ENCODE measurements at places on chromosomes 1 and 21.

DNA sequence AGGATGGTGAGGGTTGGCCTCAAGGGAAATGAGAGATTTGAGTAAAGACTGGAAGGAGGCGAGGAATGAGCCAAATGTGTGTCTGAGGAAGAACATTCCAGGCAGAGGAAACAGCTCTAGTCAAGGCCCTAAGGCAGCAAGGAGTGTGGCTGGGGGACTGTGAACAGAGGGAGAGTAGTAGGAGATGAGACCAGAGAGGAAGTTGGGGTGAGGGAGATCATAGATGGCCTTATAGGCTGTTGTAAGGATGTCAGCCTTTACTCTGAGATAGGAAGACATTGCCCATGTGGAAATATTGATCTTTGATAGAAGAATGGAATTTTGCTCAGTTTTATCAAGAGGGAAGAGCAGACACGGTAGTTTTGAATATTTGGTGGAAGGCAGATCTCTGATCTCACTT lies 55.2 kb upstream of the ARTN start:
- no peak for DNase-seq

GRCh38 chr1:171141688-171142415 lies 43.2 kb upstream of the FMO2 start:
- DNase-seq = no peak

GRCh38 chr21:31289702-31290101 lies 54.4 kb downstream of the TIAM1 start:
- no peak for DNase-seq

GRCh38 chr1:175936736-175937135 lies 193.3 kb upstream of the TNR start:
- no peak for DNase-seq

DNA sequence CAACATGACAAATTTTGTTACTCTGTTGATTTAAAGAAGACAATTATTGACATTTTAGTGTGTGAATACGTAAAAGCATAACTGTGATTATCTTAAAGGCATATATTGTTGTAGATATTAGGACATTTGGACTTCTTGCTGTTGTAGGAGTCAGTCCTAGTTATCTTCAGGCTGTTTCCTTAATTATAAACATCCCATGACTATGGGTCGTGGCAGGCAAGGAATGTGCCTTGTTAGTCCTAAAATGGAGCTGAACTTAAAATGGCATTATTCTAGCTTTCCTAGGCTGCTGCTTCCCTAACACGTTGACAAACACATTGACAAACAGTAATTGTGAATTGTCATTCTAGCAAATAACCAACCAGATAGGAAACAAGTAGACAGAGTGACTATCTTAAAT lies 4.4 kb upstream of the MPZL1 start:
- no peak for DNase-seq

- peak; percentile 62 for DNase-seq
These were observed 8.6 kb downstream of the MORN1 start for GRCh38 chr1:2382621-2383361.

DNA sequence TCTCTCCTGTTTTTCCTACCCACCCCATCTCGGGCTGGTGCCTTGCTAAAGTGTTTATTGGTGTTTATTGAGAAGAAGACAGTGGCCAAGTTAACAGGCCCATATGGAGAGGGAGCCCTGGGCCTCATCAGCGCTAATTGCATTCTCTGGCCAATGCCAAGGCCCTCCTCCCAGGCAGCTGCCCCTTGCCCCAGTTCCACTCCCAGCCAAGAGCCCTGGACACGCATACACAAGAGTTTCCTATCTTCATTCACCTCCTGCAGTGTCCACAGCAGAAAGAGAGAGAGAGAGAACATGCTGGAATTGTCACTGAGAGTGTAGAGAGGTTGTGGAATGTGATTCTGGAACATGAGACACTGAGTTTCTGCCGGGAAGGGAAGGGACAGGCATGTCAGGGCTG lies 25.4 kb upstream of the VWA5B1 start:
- no peak for DNase-seq

- no peak for DNase-seq
These were observed 72.2 kb upstream of the IFFO2 start for GRCh38 chr1:19028546-19029129.

- DNase-seq = no peak
These were observed 57.9 kb upstream of the ADORA3 start for GRCh38 chr1:111561328-111561727.

DNA sequence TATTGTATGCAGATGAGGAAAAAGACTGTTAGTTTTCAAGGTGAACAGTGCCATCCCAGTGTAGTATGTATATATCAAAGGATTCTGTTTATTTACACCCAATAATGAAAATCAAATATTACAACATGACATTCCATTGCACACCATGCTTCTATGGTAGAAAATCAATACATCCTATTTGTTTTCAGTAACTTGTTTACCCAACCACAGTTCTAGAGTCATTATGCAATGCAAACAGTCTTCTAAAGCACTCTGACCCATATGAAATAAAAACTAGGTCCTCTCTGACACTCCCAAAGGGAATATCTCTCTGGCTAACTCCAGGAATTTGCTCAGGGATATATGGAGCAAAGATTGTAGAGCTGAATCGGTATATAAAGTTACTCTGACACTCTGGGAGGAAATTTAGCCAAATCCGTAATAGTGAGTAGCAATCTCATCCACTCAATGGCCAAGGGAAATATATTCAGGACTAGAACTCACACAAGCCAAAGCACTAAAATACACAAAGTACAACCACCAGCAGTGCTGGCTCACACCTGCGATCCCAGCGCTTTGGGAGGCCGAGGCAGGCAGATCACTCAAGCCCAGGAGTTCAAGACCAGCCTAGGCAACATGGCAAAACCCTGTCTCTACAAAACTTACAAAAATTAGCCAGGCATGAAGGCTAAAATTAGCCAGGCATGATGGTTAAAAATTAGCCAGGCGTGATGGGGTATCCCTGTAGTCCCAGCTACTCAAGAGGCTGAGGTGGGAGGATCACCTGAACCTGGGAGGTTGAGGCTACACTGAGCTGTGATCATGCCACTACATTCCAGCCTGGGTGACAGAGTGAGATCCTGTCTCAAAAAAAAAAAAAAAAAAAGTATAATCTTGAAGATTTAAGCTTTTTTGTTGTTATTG lies 75.2 kb downstream of the RERE start:
- no peak for DNase-seq

DNA sequence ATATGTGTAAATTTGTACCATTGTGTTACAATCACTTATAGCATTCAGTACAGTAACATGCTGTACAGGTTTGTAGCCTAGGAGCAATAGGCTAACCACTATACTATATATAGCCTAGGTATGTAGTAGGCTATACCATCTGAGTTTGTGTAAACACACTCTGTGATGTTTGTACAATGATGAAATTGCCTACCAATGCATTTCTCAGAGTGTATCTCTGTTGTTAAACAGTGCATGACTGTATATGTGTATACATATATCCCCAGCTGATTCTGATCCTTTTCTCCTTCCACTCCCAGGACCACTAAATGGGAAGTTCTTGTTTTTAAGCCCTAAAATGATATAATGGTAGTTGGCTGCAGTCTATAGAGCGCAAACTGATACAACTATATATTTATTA lies 7.8 kb downstream of the GNPAT start:
- DNase-seq = no peak

DNA sequence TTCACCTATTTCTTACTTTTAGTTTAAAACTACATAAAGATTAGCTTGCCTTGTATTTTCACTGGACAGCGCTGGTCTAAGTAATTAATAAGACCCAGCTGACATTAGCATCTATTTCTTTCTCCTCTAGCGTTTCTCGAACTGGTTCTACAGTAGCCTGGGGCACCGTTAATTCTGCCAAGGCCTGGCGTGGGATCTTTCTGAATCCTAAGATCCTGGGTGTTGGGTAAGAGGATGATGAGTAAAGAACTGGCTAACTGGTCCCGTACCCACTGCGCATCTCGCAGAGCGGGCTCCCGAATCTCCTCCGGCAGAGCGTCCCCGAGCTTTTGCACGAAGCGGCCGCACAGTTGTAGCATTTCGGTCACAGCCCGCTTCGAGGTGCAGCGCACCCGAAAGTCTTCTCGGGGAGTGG lies 309 bp downstream of the NSL1 start:
- DNase-seq = peak; percentile 74

- no peak for DNase-seq
These were observed 213.3 kb upstream of the DAB1 start for GRCh38 chr1:57637155-57637554.

GRCh38 chr1:216653001-216653400 lies 70.2 kb downstream of the ESRRG start:
- no peak for DNase-seq

DNA sequence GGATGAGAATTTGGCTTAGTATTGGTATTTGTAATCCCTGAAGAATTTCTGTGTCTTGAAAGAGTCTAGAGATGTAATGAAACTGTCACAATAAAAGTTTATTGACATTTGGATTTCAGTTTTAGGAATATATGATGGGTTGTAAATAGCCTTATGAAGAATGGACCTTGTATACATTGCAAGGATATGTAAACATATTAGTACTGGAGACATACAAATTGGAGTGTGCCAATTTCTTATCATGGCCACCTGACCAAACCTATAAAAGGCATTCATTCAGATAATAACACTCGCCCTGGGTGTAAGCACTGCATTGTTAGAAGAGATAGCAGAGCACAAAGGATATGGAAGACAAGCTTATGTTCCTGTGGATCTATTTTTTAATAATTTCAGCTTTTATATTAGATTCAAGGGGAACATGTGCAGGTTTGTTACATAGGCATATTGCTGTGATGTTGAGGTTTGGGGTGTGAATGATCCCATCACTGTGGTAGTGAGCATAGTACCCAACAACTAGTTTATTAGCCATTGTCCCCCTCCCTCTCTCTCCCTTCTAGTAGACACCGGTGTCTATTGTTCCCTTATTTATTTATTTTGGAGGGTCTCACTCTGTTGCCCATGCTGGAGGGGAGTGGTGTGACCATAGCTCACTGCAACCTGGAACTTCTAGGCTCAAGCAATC lies 8.6 kb downstream of the S1PR1 start:
- no peak for DNase-seq

Measured in HEK293T (cell line).